ENCODE measurements at places on chromosomes 16 and 17.

DNA sequence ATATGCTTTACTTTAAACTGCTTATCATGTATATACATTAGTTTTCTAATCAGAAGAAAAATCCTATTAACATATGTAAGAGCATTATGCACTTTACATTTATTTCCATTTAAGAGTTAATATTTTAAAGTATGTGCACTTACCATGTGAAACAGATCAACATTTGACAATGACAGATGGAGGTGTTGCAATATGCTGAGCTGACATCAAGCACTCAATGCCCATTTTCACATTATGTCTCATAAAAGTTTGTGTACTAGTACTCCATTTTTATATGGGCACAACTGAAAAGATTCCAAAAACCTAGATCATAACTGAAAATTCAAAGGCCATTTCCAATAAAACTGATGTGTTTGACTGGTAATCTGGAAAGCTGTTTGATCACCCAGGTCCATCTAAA is 420.9 kb upstream of the SOX9 start:
- no peak for DNase-seq

GRCh38 chr17:29663155-29663554 is 40.4 kb upstream of the CORO6 start:
- no peak for DNase-seq

DNA sequence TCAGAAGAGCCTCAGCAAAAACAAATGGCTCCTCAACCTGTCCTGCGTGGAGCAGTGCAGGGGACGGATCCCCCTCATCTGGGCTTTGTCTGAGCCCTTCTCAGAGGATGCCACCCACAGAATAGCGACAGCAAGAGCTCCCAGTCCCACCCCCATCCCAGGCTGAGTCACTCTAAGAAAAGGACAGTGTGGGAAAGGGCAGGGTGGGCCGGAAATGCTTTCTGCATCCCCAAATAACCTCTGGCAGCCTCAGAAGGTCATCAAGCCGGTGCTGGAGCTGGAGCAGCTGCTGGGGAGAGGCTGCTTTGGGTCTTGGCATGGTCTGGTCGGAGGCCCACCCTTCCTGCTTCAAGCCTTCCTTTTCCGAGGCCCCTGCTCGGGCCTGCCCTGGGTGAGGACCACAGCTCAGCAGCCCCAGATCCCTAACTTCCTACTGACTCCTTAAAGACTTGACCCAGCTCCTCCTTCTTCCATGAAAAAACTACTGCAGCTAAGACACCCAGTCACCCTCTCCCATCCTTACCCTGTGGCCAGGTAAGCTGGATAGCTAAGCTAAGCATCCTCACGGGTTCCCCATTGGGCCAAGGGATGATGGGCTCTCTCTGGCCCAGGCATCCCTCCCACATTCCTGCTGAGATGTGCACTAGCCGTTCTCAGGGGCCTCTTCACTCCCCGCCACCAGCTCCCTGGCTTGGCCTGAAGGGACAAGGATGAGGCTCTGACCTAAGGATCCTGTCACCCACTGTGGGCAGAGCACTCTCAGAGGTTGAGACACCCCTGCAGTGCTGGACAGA is 8.7 kb downstream of the SLC12A4 start:
- DNase-seq: no peak

- no peak for DNase-seq
These were observed 140.5 kb upstream of the HS3ST2 start for GRCh38 chr16:22673421-22673831.

- no peak for DNase-seq
These were observed 32.9 kb downstream of the SMYD4 start for GRCh38 chr17:1796800-1797199.

DNA sequence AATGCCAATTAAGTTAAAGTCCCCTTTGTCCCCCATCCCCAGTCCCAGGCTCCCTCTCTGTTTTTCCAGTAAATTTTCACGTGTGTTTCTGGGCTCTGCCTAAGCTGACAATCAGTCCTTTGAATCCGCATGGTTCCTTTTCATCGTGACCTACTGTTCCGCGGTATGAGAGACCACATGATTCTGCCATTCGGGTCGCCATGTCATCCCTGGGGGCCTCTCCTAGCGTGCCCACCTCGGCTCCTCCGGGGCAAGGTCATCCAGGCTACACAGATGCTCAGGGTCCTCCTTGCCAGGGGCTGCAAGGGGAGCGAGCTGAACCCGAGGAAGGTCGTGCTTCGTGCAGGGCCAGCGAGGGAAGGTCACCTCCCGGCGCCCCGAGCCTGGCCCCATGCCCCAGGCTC is 157.6 kb downstream of the RAB11FIP4 start:
- DNase-seq: peak; percentile 14

DNA sequence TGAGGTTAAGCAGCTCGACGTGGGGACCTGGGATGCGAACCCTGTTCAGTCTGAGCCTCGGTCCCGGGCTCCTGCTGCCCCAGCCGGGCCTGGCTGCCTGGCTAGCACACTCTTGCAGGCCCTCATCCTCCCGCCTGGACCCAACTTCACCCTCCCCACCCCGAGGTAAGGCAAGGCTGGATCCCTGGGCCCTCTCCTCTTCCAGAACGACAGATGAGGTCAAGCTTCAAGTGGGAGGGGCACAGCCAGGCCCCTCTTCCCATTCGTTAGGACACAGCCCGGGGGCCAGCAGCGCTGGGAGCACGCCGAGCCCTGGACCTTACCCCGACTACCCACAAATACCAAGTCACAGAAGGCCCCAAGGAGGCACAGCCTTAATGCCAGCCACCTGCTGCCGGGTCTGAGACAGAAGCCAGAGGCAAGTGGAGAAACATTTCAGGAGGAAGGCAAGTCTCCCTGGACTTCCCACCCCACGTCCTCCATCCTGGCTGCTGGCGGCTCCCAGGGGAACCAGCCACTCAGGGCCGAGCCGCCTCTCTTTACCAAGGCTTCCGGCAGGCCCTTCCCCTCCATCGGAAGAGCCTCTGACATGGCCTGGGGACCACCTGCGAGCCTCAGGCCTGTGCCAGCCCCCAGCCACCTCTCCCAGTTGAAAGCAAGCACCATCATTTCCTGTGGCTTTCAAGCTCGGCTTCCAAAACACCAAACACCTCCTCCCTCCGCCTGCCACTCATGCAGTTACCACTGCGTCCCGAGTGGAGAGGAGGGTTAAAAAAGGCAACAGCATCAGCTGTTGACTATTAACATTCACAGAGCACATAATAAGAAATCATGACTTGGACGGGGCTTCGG is 59.9 kb downstream of the RPH3AL start:
- no peak for DNase-seq

DNA sequence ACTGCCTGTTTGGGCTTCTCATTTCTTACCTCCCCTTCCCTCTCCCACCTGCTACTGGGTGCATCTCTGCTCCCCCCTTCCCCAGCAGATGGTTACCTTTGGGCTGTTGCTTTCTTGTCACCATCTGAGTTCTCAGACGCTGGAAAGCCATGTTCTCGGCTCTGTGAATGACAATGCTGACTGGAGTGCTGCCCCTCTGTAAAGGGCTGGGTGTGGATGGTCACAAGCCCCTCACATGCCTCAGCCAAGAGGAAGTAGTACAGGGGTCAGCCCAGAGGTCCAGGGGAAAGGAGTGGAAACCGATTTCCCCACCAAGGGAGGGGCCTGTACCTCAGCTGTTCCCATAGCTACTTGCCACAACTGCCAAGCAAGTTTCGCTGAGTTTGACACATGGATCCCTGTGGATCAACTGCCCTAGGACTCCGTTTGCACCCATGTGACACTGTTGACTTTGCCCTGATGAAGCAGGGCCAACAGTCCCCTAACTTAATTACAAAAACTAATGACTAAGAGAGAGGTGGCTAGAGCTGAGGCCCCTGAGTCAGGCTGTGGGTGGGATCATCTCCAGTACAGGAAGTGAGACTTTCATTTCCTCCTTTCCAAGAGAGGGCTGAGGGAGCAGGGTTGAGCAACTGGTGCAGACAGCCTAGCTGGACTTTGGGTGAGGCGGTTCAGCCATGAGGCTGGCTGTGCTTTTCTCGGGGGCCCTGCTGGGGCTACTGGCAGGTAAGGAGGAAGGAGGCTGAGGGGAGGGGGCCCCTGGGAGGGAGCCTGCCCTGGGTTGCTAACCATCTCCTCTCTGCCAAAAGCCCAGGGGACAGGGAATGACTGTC is at the start of gene CD68:
Gene CD68 (plus strand): TSS at position 638 of the 833 bp plus-strand sequence. CDS start 40 bp downstream, at position 678.
- peak; percentile 92 for DNase-seq

Data from LoVo (cell line).